Stimulated activated CD8-positive, alpha-beta memory T cell treated with anti-CD3 and anti-CD28 coated beads, Interleukin-7, amount 100 ng/mL, for 4 hours (primary cell): ENCODE measurements at places on chromosomes 2 and 18.

DNA sequence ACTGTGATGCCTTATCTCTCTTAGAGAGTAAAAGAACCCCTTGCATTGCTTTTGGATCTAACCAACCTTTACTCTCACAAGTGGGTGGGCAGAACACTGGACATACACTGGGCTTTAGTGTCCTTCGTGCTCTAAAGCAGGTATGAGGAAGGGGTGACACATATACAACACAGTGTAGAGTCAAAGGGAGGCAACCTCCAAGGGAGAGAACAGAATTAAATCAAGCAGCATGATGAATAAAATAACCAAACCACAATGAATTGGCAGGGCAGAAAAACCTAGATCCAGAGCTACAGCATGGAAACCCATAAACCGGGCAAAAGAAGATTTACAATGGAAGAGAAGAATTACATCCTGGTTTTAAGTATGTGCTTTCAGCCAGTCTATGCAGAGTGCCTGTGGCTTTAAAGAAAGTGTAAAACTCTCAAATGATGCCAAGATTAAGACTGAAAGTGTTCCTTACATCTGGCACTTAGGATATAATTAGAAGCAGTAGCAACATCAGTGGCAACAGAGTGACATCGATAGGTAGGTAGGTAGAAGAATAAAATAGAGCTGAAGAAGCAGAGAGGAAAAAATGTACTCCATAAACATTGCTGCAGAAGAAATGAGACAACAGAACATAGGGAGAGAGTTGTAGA lies 191.7 kb upstream of the ZC3H15 start:
- DNase-seq: no peak

DNA sequence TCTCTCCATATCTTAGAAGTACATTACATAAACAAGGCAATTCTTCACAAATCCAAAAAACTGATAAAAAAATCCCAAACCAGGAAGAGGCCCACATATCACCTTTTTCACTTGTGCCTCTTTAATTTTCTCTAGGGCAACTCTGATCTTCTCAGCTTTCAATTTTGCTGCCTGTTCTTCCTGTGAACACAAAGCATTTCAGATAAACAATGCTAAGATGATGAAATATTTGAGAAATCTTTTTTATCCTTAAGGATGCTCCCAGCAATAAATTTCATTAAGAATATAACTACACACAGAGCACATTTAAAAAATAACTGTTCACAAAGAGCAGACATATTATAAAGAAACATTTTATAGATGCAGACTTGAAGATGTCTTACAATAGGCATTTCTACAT lies 73.4 kb downstream of the RAPH1 start:
- DNase-seq: no peak

DNA sequence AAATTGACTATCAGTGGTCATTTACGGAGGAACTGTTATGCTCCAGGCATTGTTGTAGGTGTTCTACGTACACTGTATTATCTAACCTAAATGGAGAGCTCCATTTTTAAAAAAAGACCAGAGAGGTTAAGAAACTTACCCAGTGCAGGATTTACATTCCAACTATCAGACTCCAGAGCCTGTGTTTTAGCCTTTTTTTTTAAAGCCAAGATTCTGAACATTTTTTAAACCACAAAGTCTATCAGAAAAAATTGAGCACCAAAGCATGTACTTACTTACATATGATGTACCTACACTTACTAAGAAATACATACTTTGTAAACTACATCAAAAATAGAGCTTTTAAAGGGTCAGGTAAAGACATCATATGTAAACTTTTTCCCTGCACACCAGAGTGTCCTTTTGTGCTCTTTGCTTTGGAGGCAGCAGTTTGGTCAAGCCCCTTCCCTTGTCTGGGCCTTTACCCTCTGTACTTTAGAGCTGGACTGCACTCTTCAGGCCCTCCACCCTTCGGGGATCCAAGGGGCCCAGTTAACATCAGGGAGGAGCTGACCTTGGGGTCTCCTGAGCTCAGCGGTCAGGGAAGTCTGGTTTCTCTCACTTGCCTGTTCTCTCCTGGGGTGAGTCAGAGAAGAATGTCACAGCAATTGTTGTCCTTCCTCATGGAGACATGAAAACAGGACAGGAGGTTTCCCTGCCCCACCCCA lies 58.4 kb downstream of the ITGB1BP1 start:
- DNase-seq: no peak

GRCh38 chr2:121884078-121884477 lies 128.6 kb downstream of the TSN start:
- no peak for DNase-seq

- no peak for DNase-seq
Measured at GRCh38 chr18:36633961-36634412, 194.8 kb downstream of the TPGS2 start.

DNA sequence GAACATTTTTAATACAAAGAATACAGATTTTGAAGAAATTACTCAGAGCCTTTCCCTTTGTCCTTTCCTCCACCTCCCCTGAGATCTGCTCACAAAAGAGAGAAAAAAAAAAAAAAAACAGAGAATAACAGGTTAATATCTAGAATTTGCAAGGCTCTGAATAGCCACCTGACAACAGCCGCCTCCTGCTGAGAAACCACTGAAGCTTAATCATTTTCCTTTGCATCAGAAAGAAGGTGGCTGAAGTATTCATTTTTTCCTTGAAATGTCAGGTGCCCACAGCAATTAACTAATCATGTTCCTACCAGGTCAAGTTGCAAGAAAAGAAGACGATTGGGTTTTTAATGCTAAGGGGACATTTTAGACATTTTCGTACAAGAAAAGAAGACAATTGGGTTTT lies 21.2 kb downstream of the CNTNAP5 start:
- no peak for DNase-seq

DNA sequence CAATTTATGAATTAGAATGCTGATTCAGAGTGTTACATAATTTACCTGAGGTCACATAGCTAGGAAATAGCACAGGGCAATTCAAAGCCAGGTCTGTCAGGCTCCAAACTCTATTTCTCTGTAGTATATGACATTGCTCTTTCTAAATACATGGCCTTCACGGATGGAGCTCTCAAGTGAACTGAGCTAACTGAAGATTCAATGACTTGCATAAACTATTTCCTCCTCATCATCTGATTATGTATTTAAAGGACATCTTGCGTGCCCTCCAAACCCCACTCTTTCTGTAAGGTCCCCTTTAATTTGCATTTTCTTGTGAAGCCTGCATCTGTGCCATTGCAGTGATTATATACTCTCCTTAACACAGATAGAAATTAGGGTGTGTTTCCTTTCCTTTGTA lies 537.4 kb upstream of the VRK2 start:
- DNase-seq: no peak

DNA sequence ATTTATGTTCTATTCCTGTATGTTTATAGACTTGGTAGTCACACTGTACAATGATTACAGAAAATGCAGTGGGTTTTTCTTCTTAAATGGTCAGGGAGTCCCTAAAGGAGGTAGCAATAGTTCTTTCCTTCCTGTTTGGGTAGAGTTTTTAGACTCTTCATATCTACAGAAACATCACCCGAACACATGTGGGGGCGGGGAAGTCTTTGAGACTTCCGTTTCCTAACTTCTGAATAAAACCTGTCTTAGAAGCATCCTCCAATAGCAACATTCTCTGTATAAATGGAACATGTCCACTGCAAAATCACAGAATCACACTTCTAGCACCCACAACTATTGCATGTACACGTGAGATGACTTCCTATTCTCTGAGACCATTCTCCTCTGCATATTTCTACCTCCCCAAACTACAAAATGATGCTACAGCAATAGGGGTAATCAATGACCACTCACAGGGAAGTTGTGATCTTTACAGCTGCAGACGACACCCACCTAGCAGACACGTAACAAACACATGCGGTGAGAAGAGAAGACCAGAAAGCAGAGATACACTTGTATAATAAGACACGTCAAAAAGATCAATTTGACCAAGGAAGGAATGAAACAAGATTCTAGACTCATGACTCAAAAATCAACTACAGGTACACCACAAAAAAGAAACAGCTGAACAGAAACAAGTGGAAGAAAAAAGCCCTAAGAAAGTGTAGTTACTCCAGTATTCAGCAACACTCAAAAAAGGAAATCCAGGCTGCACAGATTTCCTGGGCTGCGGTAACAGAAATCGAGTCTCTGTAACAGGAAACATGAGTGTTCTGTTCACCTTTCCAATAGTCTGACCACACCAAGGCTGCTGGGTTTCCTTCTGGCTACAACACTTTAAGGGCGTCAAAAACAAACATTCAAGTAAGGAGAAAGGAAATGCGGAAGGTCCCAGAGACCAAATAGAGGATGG lies 120.4 kb downstream of the ZNF516 start:
- peak; percentile 29 for DNase-seq

- DNase-seq: no peak
Measured at GRCh38 chr2:198913394-198914152, 544.2 kb downstream of the SATB2 start.

DNA sequence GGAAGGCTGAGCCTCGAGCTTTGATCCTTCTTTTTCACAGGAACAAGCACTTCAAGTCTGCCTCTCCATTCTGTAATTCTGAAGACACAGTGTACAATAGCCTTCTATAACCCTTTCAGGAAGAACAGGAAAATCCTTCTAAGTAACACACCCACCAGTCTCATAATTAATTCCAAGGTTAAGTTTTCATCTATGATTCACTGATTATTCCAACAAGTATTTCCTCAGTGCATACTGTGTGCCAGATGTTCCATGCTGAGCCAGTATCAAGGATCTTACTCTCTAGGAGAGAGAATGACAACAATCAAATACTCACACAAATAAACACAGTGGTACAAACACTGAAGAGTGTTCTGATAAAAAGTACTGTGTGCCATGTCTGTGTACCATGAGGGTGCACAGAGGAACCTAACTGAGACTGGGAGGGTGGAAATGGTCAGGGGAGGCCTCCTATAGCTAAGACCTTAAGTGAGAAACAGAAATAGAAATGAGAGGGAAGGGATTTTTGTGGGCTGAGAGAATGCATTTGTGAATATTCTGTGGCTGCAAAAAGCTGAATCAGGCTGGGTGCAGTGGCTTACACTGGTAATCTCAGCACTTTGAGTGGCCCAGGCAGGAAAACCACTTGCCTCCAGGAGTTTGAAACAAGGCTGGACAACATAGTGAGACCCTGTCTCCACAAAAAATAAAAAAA lies 7.3 kb upstream of the MTLN start:
- no peak for DNase-seq

GRCh38 chr2:70771446-70771845 lies 3.4 kb upstream of the ADD2 start:
- DNase-seq: no peak

GRCh38 chr2:241762933-241763369 lies 13.7 kb upstream of the GAL3ST2 start:
- peak; percentile 69 for DNase-seq

- no peak for DNase-seq
Measured at GRCh38 chr2:15673919-15674636, 82.4 kb downstream of the DDX1 start.

- no peak for DNase-seq
Measured at GRCh38 chr2:238420442-238420841, 6.3 kb upstream of the ASB1 start.

DNA sequence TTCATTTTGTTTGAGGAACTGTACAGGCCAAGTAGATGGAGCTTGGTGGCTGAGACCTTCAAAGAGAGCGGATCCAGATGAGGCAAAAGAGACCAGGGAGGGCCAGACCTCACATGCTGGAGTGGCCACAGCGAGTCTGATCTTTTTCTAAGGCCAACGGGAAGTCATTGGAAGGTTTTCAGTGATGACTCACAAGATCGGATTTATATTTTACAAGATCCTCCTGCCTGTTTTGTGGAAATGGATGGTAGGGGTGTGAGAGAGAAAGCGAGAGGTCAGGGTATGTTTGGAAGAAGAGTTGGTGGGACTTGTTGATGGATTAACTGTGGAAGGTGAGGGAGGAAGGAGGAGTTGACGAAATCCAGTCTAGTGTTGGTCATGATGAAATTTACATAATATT lies 44.6 kb upstream of the TUBA3D start:
- DNase-seq: no peak

GRCh38 chr2:8657423-8658062 lies 24.3 kb upstream of the ID2 start:
- DNase-seq: no peak

DNA sequence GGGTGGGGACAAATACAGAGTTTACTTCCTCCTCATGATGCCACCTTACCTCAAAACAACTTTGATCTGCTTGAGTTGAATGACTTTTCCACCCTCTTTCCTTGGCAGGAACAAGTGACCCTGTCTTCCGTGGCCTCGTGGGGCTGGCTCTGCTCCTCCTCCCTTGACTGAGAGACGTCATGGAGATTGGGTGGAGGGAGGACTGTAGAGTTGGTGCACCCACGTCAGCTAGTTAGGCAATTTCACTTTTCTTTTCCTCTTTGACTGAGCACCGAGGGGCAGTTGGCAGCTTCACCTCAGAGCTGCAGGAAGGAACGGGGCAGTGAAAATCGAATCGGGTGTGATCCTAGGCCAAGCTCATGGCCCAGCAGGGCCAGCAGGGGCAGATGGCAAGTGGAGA lies at the start of gene SP140:
Gene SP140 (plus strand): TSS at position 251 of the 400 bp plus-strand sequence. CDS start 109 bp downstream, at position 360.
- DNase-seq: peak; percentile 80

- no peak for DNase-seq
Measured at GRCh38 chr18:21457179-21457535, 143.3 kb downstream of the ESCO1 start.

DNA sequence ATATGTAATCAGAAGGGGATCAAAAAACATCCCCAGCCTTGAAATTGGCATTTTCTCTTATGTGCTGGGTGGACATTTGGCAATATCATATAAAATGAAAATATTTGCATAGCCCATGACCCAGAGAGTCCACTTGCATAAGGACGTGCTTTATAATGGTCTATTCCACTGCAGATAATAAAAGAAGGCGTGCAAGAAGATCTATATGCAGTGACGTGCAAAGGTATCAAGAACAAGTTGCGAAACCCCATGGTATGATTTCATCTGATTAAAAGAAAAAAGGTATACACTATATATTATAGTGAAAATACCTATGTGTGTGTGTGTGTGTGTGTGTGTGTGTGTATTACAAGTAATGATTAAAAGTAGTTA lies 8.5 kb upstream of the SLC20A1 start:
- no peak for DNase-seq

DNA sequence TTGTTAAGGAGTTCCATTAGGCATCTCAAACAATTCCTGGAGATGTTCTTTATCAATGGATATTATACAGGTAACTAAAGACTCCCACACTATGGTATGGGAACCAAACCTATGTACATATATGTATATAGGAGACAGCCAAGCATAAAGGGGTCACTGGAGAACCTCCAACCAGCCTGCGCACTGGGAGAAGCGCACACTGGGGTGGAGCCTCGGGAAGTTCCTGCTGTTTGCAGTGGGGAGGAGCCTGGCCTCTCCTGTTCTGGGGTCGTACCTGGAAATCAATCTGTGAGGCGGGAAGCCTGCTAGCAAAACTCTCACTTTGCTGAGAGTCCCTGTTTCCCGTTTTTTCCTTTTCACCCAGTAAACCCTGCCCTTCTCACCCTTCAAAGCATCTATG lies 83.1 kb upstream of the CREB1 start:
- DNase-seq: no peak

- DNase-seq: no peak
Measured at GRCh38 chr2:231633241-231633976, 40.7 kb downstream of the TEX44 start.
